ENCODE measurements at places on chromosomes 13 and 19.

GRCh38 chr13:37966266-37966665 is 96.7 kb upstream of the TRPC4 start:
- no peak for DNase-seq

- DNase-seq, result no peak
Observed at GRCh38 chr13:24450530-24450929, 62.0 kb downstream of the PARP4 start.

DNA sequence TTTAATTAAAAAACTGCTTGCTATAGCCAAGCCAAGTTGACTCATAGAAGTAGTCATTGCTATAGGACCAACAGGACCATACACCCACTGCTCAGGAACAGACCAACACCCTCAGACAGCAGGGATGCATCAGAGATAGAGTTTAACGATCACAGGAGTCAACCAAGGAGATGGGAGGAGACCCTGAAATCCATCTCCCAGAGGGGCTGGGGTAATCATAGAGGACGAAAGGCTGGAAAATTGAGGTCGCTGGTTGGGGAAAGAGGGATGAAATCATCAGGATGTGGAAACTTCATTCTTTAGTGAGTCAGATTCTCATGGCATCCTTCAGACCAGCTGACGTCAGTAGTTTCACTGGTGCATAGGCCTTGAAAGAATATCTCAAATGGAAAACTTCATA is 160.4 kb upstream of the GPC6 start:
- no peak for DNase-seq

- no peak for DNase-seq
Observed at GRCh38 chr13:93635616-93636032, 409.0 kb downstream of the GPC6 start.

GRCh38 chr19:57675881-57676280 is 5.9 kb upstream of the ZNF551 start:
- DNase-seq, result no peak

DNA sequence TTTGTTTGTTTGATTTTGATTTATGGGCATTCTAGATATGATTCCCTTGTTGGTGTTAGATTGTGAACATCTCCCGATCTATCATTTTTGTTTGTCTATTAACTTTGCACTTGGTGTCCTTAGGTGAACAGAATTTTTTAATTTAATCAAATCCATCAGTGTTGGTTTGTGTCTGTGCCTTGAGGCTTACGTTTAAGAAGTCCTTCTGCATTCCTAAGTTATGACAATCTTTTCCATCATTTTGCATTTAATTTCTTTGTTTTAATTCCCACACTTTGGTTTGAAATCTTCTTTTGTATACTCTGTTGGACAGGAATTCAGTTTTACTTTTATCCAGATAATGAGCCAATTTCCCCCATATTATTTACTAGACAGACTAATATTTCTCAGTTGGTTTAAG is 421.7 kb downstream of the HS6ST3 start:
- DNase-seq, result no peak

DNA sequence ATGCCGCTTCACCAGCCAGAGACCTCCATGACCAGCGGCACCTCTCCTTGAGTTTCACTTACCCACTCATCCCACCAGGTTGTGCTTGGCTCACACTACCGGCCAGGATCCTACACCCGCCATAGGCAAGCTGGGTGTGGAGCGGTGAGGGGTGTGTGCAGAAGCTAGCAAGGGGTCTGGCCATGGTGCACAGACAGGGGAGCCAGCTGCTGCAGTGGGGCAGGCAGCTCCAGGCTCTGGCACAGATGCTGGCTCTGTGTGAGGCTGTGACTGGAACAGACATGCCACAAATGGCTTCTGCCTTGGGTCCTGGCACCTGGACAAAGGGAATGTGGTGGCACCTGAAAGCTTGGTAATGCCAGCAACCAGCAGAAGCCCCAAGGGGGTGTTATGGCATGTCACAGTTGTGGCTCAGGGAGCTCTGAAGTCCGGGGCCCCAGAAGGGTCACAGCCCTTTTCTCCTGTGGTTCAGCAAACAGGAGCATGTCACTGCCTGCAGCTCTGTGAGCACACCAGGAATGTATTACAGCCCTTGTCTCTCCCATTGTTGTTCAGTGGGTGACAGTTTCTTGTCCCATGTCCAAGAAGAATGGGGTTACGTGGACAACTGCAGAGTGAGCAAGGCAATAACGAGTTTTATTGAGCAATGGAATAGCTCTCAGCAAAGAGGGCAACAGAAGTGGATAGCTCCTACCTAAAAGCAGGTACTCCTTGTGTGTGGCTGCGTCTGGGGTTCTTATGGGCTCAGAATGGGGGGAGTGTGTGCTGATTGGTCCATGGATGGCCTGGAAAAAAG is 2791.0 kb upstream of the PCDH20 start:
- no peak for DNase-seq

GRCh38 chr13:27036236-27036981 is 135.2 kb downstream of the USP12 start:
- DNase-seq, result no peak

GRCh38 chr19:57515255-57515654 is 11.9 kb upstream of the ZNF549 start:
- no peak for DNase-seq

DNA sequence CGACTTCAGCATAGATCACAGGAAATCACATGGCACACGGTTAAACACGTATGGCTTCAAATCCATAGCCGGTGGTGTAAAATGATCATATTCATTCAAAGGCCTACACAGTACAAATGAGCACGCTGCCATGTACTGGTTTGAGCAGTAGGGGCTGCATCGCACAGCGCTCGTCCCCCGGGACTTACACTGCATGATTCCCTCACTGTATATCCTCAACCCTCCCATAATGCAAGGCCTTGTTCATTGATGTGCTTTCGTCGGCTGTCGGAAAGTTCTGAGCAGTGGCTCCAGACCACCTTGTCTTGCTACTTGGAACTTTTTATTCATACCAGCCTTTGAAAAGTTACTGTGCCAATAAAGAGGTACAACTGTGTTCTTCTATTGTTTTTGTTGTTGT is 578.2 kb downstream of the MYO16 start:
- no peak for DNase-seq

DNA sequence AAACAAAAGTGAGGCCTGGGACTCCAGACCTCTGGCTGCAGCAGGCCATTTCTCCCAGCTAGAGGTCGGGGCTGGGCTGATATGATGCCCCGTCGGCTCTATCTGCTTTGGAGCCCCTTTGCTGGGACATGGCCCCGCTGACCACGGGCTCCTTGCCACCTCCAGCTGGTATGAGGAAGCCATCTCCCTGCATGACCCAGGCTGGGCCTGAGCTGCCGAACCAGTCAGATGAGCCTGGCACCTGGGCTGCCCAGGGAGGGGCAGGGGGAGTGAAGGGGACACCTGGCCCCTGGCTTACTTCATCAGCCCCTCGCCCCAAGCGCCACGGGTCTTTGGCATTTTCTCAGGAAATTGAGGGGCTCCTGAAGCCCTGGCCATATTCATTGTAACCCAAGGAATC is 7.8 kb downstream of the ZSWIM4 start:
- no peak for DNase-seq

DNA sequence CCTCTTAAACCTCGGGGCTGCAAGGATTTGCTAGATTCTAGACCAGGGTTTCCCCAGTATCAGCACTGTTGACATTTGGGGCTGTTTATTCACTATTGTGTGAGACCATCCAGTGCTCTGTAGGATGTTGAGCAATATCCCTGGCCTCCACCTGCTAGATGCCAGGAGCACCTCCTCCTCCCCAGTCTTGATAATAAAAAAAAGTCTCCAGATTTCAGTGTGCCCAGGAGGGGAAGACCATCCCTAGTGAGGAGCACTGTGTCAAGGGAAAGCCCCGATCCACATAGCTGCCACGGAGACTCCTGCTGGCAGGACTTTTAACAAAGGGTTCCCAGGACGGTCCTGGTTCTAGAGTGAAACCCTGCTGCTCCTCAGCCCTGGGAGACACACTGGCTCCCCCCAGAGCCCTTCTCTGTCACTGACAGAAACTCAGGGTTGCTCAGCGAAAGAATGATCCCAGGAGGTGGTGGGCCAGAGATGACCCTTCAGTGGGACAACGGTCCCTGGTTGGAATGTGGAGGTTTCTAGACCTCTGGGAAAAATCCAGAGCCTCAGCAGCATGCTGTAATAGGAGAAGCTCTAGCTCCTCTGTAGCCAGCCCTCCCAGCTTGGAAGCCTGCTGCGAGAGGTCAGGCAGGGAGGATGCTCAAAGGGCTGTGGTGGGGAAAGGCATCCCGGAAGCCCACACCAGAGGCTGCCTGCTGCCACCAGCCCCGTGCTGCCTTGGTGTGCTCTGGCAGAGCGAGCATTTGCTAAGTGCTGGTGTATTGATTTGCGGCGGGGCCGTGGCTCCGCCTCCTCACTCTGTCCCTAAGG is 20.3 kb downstream of the LYL1 start:
- no peak for DNase-seq

DNA sequence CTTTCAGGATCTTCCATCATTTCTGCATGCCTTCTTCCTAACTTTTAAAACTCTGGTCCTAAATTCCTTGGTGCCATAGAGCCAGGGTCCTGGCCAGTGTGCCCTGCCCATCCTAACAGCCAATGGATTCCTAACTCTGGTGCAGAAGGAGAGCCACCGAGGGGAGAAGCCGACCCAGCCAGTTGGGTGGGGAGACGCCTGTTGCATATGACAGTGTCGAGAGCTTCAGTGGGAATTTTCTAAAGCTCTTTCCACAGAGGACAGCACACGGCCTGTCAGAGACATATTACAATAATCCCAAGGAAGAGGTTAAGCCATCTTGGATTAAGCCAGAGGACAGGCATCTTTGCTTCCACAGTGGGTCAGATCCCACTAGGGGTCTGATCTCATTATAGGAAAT is 180.4 kb downstream of the ZNF536 start:
- DNase-seq, result no peak

- no peak for DNase-seq
Observed at GRCh38 chr13:40790154-40790616, 774 bp downstream of the SLC25A15 start.

GRCh38 chr13:110479648-110480047 is 81.9 kb downstream of the RAB20 start:
- DNase-seq, result no peak

- no peak for DNase-seq
Observed at GRCh38 chr13:39538816-39539790, 63.9 kb downstream of the LHFPL6 start.

DNA sequence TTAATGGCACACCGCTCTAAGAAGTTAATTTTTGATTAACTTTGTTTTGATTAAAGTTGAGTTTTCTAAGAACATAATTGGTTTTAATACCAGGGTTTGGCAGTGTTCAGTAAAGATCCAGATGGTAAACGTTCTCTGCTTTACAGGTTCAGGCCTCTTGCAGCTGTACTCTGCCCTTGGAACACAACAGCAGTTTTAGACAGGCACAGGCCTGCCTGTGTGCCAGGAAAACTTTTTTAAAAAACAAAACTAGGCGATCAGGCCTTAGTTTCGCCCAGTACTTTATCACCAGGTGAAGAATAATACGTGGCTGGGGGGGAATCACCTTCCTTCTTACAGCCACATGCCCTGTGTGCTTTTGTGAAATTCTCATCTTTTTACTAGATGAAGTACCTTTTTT is 38.0 kb upstream of the TEX29 start:
- no peak for DNase-seq

DNA sequence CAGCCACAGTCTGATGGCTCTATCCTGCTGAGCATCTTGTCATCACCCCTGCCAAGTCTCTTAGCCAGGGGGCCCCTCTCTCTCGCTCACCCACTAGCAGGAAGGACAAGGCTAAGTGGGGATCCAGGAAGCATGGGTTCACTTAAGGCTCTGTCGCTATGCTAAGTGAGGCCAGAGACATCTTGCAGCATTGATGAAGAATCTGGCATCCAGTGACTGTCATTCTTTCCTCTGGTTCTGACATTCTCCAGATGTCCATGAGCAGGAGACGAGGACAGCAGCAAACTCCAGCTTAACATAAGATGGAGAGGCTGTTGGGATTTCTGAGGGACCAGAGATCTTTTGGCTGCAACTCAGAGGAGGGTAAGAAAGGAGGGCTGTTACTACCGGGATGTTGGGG is 230.2 kb downstream of the TSHZ3 start:
- no peak for DNase-seq

DNA sequence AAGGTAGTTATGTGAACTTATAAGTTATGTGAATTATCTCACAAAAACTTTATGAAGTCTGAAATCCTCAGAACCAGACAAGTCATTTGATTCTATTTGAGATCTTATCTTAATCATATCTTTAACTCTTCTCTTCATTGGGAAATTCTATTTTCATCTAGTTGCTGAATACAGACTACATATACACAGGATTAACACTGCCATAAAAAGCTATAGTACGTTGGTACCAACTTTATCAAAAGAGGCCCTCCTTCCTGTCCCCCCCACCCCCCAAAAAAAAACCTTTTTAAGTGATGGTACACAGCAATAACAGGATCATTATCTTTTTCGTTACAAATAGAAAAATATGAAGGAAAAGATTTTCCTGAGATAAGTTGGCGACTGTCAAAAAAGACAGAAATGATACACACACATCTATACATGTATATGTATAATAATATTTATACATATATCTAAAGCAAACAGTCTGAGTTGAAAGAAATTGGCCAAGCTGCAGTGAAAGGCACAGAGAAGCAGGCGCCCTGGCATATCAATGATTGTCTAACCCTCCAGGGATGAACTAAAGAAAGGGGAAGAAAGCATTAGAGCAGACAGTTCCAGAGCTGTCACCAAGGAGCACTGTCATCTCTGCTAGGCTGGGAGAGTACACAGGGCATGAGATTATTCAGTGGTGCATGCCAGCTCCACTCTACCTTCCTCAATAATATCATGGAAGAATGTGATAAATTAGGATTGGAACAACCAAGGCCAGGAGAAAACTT is 116.7 kb downstream of the KLF12 start:
- no peak for DNase-seq

DNA sequence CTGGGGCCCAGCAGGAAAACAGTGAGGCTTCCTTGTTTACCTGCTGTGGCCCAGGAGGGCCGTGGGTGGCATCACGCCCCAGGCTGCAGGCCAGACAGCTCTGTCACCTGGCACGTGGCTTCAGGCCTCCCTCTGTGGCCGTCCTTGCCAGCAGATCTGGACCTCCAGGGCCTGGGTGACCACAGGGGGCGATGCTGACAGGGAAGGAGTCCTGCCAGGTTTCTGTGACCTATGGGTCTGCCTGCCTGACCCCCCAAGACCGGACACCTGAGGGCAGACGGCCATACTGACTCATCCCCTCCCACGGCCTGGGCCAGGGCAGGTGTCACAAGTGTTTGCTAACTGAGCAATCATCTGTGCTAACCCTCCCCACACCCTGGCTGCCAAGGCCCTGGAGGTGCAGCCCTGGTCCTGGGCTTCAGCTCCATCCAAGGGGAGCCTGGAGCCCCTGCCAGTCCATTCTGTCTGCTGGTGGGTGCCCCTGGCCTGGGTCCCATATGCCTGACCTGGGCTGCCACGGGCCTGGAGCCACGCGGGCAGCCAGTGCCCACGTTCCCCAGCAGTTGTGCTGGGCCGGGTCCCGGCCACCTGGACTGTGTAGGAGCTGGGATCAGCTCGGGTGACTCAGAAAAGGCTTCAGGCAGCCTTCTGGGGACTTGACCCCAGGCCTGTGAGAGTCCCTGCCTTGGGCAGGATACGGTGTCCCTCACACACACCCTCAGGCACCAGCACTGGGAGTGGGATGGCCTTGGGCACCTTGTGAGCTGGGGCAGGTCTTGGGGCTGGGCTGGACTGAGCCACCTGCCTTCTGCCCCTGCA is 3.7 kb downstream of the CDC34 start:
- no peak for DNase-seq

GRCh38 chr13:40189898-40190630 is 476.4 kb downstream of the FOXO1 start:
- no peak for DNase-seq

Measured in activated naive CD8-positive, alpha-beta T cell treated with anti-CD3 and anti-CD28 coated beads for 36 hours (primary cell).